ENCODE measurements at places on chromosomes 11 and 22.

DNA sequence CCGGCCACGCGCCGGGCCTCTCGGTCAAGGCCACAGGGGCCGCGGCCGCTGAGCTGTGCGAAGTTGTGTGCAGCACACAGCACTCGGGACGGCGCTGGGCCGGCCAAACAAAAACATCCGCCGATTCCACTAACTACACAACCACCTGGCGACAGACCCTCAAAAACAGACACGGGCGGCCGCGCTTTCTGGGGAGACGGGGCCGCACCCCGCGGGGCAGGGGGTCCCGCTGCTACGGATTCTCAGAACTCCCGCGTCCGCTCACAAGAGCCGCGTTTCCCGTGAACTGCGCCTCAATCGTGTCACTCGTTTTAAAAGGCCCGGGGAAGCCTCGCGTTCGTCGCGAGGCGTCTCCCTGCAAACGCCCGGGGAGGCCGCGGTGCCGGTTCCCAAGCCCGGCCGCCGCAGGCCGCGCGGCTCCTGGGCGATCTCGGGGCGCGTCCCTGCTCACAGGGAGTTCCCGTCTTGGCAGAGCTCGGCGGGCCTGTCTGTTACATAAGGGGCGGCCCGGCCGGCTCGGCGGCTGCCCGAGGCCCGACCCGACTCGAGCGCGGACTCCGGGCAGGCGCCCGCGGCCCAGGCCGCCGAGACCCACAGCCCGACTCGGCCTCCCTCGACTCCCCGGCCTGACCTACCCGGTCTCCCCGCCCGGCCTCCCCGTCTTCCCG is 936 bp downstream of the BRD1 start:
- DNase-seq, result peak; percentile 78

DNA sequence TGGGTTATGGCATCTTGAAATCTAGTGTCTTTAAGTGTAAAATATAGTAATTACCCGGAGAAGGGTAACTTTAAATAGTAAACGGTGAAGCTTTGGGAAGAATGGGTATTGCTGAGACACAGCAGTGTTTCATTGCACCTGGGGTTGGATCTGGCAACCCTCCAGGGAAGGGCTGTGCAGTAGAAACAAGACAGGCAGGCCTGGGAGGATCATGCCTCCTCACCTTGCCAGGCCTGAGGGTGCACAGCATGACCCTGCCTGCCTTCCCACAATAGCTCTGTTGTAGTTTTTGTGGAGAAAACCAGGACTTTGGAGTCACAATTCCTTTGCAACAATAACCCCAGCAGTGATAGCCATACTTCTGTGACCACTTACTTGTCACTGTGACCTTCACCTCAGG is 64.6 kb upstream of the ADSL start:
- no peak for DNase-seq

- DNase-seq, result no peak
Observed at GRCh38 chr11:46207270-46207669, 70.2 kb upstream of the CREB3L1 start.

- no peak for DNase-seq
Observed at GRCh38 chr22:23551385-23551784, 28.7 kb downstream of the IGLL1 start.

GRCh38 chr11:15175831-15176230 is 61.1 kb downstream of the INSC start:
- no peak for DNase-seq
